Mucosa of descending colon (tissue), 3 donors: ENCODE measurements at places on chromosomes 3 and 15. TPM values are rescaled to one million over a fixed set of nuclear protein-coding genes. Genes with fewer than 3 reads are reported as not detected.

Gene MKRN2OS
- total RNA-seq = 5.3 TPM

Gene SNX1
- 122 TPM for total RNA-seq

Gene RHOA
- total RNA-seq = 358 TPM

Gene ITGA11
- total RNA-seq = 2.4 TPM

Gene EXD1
- not detected for total RNA-seq

Gene TTC21A
- total RNA-seq = 11.1 TPM

Gene FANCD2
- total RNA-seq = 12.9 TPM

Gene FBN1
- total RNA-seq = 35.9 TPM

Gene LTF
- total RNA-seq = 1.2 TPM

Gene LYZL4
- total RNA-seq = not detected

Gene PCNP
- 168 TPM for total RNA-seq

Gene TGM5
- total RNA-seq = not detected

Gene SGO1
- total RNA-seq = 1.6 TPM

Gene FGF12
- 3.3 TPM for total RNA-seq

Gene CCNB2
- 3.0 TPM for total RNA-seq

Gene ZNF445
- 16.8 TPM for total RNA-seq

Gene CATSPER2
- 10.8 TPM for total RNA-seq
